ENCODE measurements at places on chromosomes 6 and 20. TPM values are rescaled to one million over a fixed set of nuclear protein-coding genes. Genes with fewer than 3 reads are reported as not detected.

DNA sequence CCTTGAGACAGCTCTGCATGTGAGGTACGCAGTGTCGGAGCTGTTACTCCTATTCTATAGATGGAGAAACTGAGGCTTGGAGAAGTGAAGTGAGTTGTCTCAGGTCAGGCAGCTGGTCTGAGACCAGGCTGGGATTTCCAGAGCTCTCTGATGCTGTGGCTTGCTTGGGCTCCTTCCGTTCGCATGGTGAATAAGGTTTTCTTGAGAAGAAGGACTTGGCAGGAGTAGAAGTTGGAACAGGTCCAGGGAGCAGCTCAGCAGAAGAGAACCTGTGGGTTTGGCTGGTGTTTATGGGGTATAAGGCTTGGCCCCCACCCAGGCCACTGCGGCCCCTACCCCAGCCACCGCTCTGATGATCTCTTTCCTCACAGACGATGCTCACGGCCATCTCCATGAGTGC is 7.4 kb downstream of the SLC12A5 start:
- no peak for DNase-seq

DNA sequence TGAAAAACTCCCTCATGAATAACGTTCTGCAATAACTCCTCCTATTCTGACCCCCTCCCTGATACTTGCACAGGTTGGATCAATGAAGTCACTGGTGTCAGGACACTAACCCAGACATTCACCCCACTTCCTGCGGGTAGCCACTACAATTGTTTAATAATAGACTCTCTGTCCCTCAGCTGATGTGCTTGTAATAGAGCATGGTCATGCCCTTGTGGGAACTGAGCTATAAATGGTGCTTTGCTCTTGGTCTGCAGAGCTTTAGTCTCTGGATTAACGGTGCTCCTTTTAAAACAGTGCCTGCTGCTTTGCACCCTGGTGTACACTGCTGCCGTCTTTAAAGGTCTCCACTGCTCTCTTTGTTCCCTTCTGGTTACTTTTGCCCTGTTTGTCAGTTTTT is 127.3 kb downstream of the BACH2 start:
- DNase-seq, result peak; percentile 2

GRCh38 chr6:145749632-145750031 is 14.3 kb upstream of the EPM2A start:
- peak; percentile 71 for DNase-seq

The SYTL3 gene
- 5.5 TPM for total RNA-seq

GRCh38 chr6:89932245-89932802 is 38.1 kb downstream of the GJA10 start:
- no peak for DNase-seq

GRCh38 chr20:23603321-23603720 is 2.4 kb downstream of the CST9 start:
- no peak for DNase-seq

The PLG gene
- not detected for total RNA-seq

GRCh38 chr6:140032189-140032588 is 657.7 kb upstream of the CITED2 start:
- DNase-seq, result no peak

DNA sequence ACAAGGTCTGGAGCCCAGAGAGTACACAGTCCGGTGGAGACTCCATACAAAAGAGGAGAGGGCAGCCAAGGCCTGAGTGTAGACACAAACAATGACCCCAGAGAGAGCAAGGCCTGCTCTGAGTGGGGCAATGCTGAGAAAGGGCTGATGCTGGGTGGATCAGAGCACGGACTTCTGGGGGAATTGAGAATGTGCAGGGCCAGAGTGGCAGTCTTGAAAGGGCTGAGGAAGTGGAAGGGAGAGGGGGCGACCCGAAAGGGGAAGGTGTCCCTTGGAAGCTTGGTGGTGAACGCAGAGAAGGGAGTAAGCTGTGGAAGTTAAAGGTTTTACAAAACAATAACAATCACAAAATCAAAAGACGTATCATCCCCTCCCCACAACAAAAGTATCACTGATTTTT is 12.0 kb upstream of the GRM4 start:
- DNase-seq, result no peak

- no peak for DNase-seq
These were observed 23.8 kb downstream of the UST start for GRCh38 chr6:148770408-148771211.
